NCI-H460 (cell line): ENCODE measurements at places on chromosomes 11 and 22.

GRCh38 chr22:38462960-38463784 is 4.7 kb upstream of the KDELR3 start:
- DNase-seq, result no peak

GRCh38 chr22:28408709-28409108 is 270.9 kb downstream of the TTC28 start:
- DNase-seq, result no peak

DNA sequence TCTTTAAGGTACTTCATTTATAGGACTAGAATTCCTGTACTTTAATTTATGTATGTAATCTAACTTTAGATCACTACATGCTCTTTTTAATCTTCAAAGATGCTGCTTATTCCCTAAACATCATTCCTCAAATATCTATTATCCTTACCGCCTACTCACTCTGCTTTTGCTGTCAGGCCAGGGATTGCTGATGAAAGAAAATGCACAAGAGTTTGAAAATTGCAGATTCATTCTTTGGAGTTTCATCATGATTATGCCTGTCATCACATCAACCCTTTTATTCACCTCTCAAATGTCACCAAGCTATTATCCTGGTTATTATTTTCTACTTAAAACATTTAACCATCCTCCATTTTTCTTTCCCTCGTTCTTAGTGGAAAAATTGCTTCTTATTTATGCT is 802.7 kb downstream of the METTL15 start:
- DNase-seq, result peak; percentile 26

DNA sequence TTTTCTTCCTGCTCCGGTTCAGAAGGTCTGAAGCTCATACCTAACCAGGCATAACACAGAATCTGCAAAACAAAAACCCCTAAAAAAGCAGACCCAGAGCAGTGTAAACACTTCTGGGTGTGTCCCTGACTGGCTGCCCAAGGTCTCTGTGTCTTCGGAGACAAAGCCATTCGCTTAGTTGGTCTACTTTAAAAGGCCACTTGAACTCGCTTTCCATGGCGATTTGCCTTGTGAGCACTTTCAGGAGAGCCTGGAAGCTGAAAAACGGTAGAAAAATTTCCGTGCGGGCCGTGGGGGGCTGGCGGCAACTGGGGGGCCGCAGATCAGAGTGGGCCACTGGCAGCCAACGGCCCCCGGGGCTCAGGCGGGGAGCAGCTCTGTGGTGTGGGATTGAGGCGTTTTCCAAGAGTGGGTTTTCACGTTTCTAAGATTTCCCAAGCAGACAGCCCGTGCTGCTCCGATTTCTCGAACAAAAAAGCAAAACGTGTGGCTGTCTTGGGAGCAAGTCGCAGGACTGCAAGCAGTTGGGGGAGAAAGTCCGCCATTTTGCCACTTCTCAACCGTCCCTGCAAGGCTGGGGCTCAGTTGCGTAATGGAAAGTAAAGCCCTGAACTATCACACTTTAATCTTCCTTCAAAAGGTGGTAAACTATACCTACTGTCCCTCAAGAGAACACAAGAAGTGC is 661 bp upstream of the MALAT1 start:
- no peak for DNase-seq

DNA sequence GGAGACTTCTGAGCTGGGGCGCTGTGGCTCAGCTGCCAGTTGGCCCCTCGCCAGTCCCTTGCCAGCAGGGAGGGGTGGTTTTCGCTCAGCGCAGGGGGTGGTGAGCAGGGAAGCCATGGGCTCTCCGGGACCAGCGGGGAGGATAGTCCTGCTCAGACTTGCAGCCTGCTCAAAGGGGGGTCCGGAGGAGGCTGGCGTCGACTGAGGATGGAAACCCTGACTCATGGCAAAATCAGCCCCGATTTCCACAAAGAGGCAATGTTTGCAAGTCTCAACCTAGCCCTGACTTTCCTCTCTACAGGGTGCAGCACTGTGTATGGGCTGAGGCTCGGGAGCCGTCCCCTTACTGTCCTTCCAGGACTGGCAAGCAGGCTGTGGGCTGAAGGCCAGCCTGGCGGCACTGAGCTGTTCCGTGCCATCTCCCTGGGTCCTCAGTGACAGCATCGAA is 35.1 kb downstream of the FBLN1 start:
- no peak for DNase-seq

DNA sequence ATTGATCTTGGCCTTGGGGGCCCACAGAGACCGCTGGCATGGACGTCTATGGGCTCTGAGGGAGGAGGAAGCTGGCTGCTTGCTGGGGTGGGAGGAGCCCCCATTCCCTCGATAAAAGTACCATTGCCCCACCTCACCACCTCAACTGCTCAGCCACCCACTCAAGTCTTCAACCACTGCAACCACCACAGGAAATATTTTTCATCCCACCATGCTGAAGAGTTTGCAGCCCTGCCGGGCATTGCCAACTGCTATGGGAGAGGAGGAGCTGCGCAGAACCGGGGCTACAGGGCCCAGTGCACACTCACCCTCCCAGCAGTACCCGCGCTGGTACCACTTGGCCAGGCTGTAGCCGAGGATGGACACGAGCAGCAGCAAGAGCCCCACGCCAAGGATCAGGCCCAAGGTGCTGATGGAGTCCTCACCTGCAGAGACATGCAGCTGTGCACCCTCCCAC is 29.2 kb downstream of the IL10RA start:
- no peak for DNase-seq

GRCh38 chr11:1773131-1773993 is 9.6 kb upstream of the CTSD start:
- DNase-seq, result no peak

DNA sequence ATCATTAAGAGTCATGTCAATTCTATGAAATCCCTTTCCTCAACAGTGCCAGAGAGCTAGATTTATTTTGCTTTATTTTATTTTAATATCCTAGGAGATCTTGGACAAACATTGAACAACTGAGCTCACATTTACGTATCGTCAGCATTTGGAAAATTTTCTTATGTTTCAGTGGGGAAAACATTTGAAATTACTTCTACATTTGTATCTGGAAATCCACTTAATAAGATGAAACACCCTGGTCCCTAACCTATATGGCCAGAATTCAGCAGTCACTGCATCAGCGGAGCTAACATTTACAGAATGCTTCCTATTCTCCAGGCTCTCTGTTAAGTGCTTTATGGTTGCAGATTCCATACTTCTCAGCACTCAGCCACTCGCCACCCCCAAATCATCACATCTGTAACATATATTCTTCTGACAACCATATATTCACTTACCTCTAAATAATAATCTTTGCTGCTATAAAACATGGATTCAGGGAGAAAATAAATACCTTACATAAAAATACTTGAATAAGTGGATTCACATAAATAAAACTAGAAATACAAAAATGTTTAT is 773.9 kb downstream of the JRKL start:
- DNase-seq, result no peak

DNA sequence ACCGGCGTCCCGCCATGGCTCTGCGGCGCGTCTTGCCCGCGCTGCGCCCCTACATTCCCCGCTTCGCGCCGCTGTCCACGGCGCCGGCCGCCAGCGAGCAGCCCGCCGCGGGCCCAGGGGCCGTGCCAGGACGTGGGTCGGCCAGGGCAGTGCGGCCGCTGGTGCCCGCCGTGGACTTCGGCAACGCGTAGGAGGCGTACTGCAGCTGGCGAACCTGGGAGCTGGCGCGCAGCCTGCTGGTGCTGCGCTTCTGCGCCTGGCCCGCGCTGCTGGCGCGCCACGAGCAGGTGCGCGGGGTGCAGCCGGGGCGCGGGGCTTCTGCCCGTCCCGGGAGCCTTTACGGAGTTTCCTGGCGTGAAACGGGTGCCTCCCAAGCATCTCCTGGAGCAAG is 20.1 kb downstream of the DGCR6L start:
- DNase-seq, result no peak

- DNase-seq, result no peak
Observed at GRCh38 chr11:130121445-130121978, 38.1 kb upstream of the ST14 start.

GRCh38 chr22:23762842-23763578 is at the start of gene C22orf15:
Gene C22orf15, plus strand, starts transcription at chr22:23762990. Its CDS starts 317 bp downstream, at chr22:23763307.
- DNase-seq, result no peak

GRCh38 chr11:45607995-45608394 is 57.4 kb downstream of the CHST1 start:
- DNase-seq, result no peak

GRCh38 chr11:122345586-122345985 is 229.6 kb upstream of the BLID start:
- DNase-seq, result no peak

GRCh38 chr11:93653571-93653970 is 7.9 kb upstream of the CEP295 start:
- DNase-seq, result no peak

- DNase-seq, result no peak
Observed at GRCh38 chr22:17774206-17774925, at the start of gene BID. Gene BID, minus strand, starts transcription at chr22:17774469. Its CDS starts 24,353 bp downstream, at chr22:17750116.

DNA sequence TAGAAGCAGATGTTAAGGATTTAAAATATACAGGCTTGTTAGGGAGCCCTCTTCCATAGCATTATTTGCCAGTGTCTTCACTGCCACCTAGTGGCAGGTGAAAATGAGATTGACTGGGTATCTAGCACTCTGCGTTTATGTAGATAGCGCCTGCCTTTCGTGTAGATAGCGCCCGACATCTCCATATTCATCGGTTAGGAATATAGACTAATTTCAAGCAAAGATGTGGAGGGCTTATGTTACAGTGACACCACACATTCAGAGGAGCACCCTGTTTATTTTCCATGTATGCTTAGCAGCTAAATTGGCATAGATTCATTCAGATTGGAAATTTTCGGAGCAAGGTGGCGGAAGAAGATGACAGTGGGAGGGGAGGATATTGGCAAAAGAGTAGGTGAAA is 72.0 kb downstream of the SLC5A12 start:
- peak; percentile 68 for DNase-seq

- DNase-seq, result no peak
Observed at GRCh38 chr22:43418079-43418825, 6.4 kb downstream of the MPPED1 start.

GRCh38 chr11:105783216-105783615 is 173.3 kb downstream of the GRIA4 start:
- DNase-seq, result no peak

DNA sequence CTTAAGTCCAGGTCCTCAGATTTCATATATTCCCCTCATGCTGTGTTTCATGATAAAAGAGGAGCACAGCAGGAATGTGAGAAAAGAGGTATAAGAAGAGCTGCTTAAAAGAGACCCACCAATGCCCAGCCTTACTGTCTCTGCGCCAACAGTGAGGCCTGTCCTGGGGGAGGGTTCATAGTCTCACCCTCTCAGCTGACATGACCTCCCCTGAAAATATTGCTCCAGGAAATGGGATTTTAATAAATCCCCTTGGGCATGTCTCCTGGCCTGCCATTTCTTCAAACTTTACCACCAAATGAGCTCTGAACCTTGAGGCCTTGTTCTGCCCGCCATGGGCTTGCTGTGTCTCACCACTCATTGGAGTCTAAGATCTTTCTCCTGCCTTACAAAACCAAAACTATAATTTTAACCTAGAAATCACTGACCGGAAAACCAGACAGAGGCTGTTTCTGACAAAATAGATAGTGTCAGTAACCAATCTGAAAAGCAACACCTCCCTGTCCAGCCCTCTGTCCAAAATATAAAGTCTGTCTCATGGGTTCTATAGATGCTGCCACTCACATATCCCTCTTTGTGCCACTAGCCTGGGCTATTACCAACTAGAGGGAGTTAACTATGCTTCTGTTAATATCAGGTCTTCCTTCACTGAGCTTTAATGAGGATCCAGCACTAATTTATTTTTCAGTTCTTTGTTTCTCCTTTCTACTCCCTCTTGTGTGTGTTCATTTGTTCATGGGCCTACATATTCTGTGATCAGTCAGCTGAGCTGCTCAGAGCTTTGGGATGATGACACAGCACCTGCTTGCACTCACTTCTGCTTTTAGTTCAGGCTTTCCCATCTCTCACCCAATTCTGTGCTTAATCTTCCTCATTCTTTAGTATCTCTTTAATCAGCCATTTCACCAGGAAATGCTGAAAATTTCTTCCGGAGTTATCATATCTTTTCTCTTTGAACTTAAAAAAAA is at the start of gene OR2AG2:
Gene OR2AG2 (minus strand): TSS at position 51 of the 968 bp plus-strand sequence. CDS start 3,019 bp downstream, outside the sequence.
- DNase-seq, result no peak

DNA sequence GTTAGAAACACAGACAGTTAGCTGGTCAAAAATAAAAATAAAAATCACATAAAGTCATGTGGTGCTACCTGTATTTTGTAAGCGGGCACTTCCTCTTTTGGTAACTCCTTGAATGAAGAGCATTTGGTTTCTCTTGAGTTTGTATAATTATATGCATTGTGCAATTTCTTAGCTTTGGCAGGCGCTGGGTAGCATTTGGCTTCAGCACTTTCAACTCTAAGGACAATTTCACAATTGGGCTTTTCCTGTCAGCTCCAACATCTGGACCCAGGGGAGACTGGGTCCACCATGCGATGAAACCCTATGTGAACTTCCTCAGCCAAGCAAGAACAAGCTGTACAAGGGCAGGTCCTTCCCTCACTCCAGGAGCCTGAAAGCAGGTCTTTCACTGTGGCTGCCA is 169.1 kb downstream of the RRAS2 start:
- no peak for DNase-seq

DNA sequence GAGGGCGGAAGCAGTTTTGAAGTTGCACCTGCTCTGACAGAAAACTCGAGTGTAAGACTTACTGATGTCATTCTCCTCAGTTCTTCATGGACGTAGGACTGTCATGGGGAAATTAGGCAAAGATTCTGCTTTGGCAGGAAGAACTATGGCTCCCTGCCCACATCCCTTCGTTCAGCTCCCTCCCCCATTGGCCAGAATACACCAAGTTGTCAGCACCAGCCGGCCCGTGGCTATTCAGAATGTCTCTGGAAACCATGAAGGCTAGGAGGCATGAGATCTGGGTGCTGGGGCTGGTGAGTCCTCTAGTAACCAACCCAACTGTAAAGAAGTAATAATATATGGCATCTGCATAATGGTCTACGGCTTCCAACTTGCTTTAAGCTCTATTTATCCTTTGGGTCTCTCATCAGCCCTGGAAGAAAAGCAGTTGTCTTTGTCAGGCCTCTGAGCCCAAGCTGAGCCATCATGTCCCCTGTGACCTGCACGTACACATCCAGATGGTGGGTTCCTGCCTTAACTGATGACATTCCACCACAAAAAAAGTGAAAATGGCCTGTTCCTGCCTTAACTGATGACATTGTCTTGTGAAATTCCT is 74.1 kb downstream of the PIWIL4 start:
- no peak for DNase-seq

DNA sequence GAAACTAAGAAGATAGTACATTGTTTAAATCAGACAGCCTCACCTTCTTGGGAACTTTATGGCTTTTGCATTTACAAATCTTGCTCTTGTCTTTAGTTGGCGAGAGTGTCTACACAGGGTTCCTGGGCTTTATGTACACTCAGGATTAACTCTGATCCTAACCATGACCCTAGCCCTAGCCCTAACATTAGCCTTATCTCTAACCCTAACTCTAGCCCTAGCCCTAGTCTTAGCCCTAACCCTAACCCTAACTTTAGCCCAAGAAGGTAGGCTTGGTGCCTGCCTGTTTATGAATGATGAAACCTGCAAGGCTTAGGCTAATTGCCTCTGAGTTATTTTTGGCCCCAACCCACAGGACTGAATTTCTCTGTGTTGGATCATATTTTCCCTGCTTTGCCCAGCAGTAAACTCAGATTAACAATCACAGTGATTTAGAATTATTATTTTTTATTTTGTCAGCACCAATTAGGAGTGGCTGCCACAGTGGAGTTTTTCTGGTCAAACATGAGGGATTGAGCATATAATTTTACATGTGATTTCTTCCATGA is 44.1 kb upstream of the OR9Q1 start:
- DNase-seq, result no peak
